NCI-H1105 (cell line): ENCODE measurements at places on chromosomes 6 and 20.
A peak's percentile ranks its signal among the peaks of the same experiment; 100 is the strongest.

GRCh38 chr6:46949632-46950280 is 28.0 kb upstream of the ADGRF5 start:
- DNase-seq: no peak

DNA sequence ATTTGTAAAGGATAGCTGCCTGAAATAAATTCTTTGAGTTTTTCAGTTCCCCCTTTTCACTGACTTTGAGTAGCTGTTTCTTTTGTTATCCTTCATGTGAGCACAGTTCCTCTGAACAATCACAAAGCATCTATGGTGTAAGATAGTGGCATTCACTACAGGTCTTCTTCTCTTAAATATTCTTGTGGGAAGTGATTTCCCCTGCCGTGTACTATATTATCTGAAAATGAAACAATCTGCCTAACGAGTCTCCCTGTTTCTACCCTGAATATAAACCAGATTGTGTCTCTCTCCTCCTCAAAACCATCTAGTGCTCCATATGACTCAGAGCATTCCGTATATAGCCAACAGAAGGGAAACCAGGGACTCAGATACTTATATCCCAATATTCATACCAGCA is 380.1 kb upstream of the SOX4 start:
- no peak for DNase-seq

DNA sequence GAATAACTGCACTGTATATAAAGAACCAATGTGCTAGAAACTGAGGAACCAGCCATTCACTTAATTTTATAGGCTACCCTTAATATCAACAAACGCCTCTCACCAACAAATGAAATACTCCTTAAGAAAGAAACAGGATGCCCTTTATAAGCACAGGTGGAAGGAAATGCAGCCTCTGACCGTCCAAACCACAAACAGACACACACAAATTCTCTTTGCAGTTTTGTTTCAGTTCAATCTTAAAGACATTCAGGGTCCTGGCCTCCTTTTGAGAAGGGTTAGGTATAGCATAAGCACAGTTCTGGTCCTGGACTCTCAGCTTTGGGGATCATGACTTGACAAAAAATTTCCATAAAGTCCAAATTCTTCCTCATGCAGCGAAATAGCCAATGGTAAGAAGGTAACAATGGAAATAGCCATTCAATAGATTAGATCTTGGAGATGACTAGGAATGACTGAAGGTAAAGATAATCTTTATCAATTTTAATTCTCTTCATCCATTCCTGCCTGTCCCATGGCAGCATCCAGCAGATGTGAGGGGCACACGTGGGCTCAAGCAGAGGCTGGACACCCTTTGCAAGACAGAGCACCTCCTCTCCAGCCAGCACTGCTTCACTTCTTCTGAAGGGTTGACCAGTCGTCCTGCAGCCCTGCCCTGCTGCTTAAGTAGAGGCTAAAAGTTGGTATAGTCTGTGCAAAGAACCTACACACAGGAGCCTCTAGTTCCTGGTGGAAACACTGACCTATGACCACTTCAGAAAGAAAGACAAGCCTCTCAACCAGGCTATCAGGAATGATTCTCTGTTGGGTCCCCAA is 123.9 kb downstream of the CD83 start:
- DNase-seq: no peak

DNA sequence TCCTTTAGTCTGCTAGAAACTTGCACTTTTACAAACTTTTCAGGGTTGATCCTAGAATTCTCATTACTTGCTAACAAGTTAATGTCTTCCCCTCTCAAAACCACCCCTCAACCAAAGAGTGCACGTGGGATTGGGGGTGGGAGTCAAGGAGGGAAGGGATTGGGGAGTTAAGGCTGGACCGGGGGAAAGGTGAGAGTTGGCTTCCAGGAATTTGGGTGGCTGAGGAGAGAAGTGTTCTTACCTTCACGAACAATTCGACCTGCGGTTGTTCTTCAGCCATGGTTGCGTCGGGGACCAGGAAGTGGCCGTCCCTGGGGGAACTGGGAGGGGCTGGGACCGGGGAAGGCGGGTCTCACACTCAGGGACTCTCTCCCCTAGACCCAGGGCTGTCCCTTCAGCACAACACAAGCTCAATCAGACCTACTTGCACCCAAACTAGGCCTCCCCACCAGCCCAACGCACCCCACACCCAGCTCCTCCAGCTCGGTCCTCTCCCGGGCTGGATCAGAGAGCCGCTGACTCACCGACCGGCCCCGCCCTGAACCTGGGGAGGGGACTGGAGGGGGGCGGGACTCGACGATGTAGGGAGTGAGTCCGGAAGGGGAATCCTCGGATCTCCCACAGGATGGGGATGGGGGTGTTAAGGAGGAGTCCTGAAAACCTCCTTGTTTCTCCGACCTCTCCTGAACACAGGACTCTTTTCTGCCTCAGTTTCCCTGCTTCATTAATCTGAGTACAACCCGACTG is at the start of gene CLIC1:
CLIC1 (minus strand) TSS at position 510 of the 747 bp plus-strand sequence; CDS start at position 280, 230 bp downstream.
- peak; percentile 71 for DNase-seq

DNA sequence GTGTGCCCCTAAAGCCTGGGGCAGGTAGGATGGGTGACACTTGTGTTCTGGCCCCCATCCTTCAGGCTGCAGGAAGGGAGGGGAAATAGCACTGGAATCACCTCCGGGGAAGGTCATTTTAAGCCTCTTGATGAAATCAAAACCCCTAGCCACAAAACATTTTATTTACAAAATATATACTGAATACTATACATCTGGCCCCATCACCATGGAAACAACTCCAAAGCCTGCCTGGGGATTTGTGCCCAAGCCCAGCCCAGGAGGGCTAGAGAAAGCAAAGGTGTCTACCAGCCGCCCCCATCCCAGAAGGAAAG is 2.6 kb downstream of the SMIM29 start:
- no peak for DNase-seq

GRCh38 chr20:32449057-32449889 is 91.1 kb downstream of the ASXL1 start:
- no peak for DNase-seq

GRCh38 chr6:90025523-90026061 is 131.3 kb downstream of the GJA10 start:
- no peak for DNase-seq

DNA sequence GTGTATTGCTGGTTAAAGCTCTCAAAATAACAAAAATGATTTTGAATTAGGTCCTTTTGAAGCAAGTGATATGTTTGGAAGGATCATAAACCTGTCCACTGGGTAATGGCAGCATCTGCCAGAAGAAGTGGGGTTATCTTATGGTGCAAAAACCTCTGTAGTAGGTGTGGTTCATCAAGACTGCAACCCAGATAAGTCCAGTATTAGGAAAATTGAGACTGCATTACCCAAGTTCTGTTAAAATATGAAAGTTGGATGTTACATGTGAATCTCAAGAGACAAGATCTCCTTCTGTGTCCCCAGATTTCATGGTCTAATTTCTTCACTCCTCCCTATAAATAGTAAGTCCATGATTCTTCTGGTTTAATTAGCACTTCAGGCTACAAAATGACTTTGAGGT is 59.4 kb downstream of the RPRD1B start:
- no peak for DNase-seq
